ENCODE measurements at places on chromosomes 11 and 22.

DNA sequence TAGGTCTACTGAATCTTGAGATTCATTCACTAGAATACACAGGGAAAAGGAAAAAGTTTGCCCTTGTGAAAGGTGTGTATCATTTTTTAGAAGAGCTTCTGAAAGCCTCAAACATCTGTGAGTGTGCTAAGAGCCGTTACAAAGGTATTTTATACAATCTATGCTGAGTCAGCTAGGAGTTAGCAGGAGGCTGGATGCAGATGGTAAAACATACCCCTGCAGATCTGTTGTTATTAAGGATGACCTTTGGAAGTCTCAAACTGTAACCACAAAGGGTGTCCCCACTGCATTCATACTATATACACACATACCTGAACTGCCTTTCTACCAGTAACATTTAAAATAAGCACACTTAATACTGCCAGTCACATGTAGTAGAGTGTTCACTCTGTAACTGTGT is 8.4 kb upstream of the C11orf91 start:
- no peak for DNase-seq

- no peak for DNase-seq
Measured at GRCh38 chr11:100761841-100762240, 74.8 kb downstream of the ARHGAP42 start.

- no peak for DNase-seq
Measured at GRCh38 chr22:39241794-39242594, 2.8 kb downstream of the PDGFB start.

DNA sequence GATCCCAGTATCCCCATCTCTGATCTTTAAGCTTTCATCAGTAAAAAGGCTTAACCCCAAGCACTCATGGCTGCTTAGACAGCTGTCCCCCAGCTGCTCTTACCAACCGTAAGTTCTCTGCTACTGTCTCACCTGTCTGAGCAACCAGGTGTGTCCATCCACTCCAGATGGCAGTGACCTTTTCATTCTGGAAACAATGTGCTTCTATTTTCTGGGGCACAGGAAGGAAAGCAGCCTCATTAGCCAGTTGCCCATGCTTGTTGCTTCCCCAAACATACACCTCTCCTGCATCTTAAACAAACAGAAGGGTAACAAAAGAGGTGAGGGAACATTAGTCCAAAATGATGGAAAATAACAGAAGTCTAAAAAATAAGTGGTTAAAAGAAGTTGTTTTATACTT is 24.4 kb downstream of the SERGEF start:
- DNase-seq: no peak

- no peak for DNase-seq
Measured at GRCh38 chr11:65242389-65242788, 19.4 kb upstream of the POLA2 start.

DNA sequence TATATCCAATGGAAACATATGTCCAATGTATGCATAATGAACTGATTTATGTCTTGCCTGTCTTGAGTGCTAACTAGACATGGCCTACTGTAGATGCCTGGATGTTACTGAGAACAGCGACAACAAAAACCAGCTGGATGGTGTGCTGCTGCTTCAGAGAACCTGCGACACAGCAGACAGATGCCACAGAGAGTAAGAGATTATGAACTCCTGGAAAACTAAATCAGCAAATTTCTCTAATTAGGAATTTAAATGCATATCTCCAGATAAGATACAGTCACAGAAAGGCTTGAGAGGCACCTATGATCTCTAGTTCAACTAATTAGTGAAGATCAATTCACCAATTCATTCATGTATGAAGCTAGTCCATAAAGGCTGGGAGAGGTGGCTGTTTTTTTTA is 1508.0 kb upstream of the TENM4 start:
- DNase-seq: no peak

DNA sequence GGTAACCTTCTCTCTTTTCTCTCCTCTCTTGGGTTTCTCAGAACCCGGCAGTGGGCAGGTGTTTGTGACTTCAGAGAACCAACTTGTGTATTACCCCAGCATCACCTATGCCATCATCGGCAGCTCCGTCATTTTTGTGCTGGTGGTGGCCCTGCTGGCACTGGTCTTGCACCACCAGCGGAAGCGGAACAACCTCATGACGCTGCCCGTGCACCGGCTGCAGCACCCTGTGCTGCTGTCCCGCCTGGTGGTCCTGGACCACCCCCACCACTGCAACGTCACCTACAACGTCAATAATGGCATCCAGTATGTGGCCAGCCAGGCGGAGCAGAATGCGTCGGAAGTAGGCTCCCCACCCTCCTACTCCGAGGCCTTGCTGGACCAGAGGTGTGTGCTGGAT is 62.2 kb downstream of the COMMD9 start:
- no peak for DNase-seq

DNA sequence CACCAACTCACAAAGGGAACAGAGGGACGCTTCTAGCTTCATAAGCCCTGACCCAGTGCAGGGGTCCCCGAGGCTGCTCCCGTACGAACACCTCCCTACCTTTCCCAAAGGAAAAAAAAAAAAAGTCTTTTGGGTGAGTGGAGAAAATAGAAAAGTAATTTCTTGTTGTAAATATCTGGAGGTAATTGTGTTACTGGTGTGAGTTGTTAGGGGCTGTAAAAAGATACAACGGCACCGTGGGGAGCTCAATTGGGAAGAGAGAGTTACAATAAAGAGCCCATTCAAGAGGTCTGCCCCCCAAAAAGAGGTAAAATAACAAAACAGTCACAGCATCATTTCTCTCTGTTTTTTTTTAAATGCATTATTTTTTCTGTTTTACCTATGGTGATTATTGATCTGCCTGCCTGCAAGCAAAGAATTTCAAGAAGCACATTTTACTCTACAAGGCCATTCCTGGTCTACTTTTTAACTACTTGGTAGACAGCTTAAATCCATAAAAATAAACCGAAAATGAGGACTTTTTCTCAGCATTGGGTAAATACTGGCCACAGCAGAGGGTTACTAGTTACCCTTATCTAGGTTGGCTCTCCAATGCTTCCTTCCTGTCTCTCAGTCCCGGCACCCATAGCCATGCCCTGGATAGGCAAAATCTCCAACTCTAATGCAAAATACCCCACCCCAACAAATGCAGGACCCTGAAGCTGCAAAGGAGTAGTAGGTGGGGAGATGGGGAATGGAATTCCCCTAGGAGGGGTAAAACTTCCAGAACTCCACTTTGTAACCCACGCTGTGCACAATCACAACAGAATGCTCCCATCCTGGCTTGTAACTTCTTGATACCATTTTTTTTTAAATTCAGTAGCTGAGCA is 3.1 kb downstream of the PAX6 start:
- no peak for DNase-seq

All from inflammatory macrophage (primary cell).